Bronchial smooth muscle cell (primary cell): ENCODE measurements at places on chromosomes 1 and 21. TPM values are rescaled to one million over a fixed set of nuclear protein-coding genes. Genes with fewer than 3 reads are reported as not detected.

The TFF1 gene
- not detected in 2 replicates for total RNA-seq

The KCNJ9 gene
- total RNA-seq, result under 0.01 and 0.09 TPM in 2 replicates

The SYT2 gene
- total RNA-seq, result under 0.01 TPM in 2 replicates

The SUSD4 gene
- total RNA-seq, result under 0.01 TPM in 1 of 2 replicates, not detected in the other

The GLRX2 gene
- 11.7 and 14.7 TPM in 2 replicates for total RNA-seq

The MRPS14 gene
- total RNA-seq, result 25.7 and 30.7 TPM in 2 replicates

The OR2L2 gene
- total RNA-seq, result not detected in 2 replicates

The OR2T35 gene
- not detected in 2 replicates for total RNA-seq

The EFNA1 gene
- total RNA-seq, result 0.86 and 1.3 TPM in 2 replicates

The CFAP74 gene
- total RNA-seq, result not detected in 2 replicates
